ENCODE measurements at places on chromosomes 3 and 15.

- no peak overlapping the region for H3K27ac ChIP-seq
- no peak overlapping the region for H3K4me3 ChIP-seq
- H3K36me3 ChIP-seq, result no peaks in the 10 kb centered on the region
- no peaks in the 10 kb centered on the region for H3K27me3 ChIP-seq
- no peak for DNase-seq
Measured at GRCh38 chr3:147914532-147914931, 505.4 kb downstream of the ZIC1 start.

DNA sequence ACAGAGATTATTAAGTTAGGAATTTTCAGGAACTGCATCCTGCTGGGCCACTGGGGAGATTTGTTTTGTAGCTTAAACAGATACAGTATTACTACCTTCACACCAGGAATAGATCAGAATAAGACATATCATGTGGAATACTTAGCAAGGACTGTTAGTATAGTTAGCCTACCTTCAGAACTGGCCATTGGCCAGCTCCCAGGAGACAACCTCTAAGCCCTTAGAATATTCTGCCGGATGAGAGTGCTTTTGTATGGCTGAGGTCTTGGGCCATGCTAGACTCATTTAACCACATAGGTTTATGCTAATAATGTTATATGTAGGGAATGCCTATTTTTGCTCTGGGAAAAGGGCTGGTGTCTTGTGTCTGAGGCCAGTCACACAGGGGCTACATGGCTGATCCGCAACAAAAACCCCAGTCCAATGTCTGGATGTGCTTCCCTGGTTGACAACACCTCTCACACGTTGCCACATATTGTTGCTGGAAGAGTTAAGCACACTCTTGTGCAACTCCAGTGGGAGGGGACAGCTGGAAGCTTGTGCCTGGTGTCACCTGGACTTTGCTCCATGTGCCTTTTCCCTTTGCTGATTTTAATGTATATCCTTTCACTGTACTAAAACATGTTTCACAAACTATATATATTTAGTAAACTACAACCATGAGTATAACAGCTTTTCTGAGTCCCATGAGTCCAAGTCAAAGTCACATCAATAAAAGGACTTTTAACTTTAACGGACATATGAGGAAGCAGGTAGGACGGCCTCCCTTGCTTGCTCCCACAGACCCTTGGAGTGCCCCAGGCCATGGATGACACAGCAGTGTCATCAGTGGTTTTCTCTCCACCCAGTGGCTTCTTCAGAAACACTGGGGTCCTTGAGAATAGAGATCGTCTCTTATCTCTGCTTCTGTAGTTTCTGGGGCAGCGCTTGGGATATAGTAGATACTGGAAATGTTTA, 118.0 kb upstream of the C3orf80 start:
- DNase-seq, result no peak
- H3K27ac ChIP-seq, result no peak overlapping the region
- H3K4me3 ChIP-seq, result no peak overlapping the region

GRCh38 chr15:35195649-35196048, 110.6 kb upstream of the NANOGP8 start:
- DNase-seq, result no peak
- H3K4me3 ChIP-seq, result no peak overlapping the region
- H3K36me3 ChIP-seq, result no peaks in the 10 kb centered on the region
- H3K27me3 ChIP-seq, result no peaks in the 10 kb centered on the region

DNA sequence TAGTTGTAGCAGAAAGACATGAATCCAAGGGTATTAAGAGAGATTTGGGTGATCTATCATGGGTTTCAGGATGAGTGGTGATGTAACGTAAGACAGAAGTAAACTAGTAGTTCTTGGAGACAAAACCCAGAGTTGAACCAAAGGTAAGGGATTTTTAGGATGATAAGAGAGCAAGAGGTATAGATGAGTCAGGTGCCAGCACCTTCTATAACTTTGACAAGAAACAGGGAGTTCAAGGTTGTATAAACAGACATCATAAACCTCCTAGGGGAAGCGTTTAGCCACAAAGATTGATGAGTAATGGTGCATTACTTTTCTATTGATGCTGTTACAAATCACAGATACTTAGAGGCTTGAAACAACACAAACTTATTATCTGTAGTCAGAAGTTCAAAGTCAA, 447.3 kb upstream of the ARHGEF26 start:
- no peak overlapping the region for H3K27ac ChIP-seq
- peaks cover 10% of the 10 kb centered on the region for H3K4me1 ChIP-seq
- DNase-seq, result no peak
- no peak overlapping the region for H3K4me3 ChIP-seq
- H3K36me3 ChIP-seq, result no peaks in the 10 kb centered on the region
- H3K27me3 ChIP-seq, result peaks cover 2% of the 10 kb centered on the region

GRCh38 chr3:28172748-28173147, 68.7 kb upstream of the CMC1 start:
- H3K4me3 ChIP-seq, result no peak overlapping the region
- H3K4me1 ChIP-seq, result peaks cover 12% of the 10 kb centered on the region
- no peak for DNase-seq
- H3K36me3 ChIP-seq, result peaks cover 23% of the 10 kb centered on the region
- H3K27me3 ChIP-seq, result peaks cover 4% of the 10 kb centered on the region

DNA sequence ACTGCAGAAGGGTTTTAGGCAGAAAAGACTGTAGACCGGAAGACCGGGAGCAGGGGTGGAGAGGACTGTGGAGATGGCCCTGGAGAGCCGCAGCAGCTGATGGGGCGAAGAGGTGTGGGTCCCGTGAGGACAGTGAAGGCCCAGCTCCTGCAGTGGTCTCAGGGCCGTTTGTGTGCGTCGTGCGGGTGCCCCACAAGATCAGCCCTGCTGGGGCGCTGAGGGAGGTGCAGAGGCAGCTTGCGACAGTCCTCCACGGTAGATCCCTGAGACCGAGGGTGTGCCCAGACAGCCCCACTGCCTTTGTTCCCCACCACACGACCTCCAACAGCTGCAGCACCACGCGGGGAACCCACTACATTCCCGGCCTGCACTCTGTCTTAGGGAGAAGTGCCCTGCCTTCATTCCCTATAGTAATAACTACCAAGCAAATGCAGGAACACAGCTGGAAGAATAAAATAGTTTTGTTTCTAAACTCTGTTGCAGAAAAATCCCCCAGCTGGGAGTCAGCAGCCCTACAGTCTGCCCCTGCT, 19.0 kb upstream of the CRABP1 start:
- no peak overlapping the region for H3K4me3 ChIP-seq
- no peak overlapping the region for H3K27ac ChIP-seq
- no peaks in the 10 kb centered on the region for H3K36me3 ChIP-seq
- H3K4me1 ChIP-seq, result no peaks in the 10 kb centered on the region

Data from activated T-helper 2 cell treated with anti-CD3 and anti-CD28 coated beads, Interferon-gamma antibody, Interleukin-2, Interleukin-4, amounts not matched to agents 10 μg/mL and 5 μg/mL and 100 μg/mL, durations not matched to agents 14 hours and 24 hours and 36 hours (primary cell).